ENCODE measurements at places on chromosomes 12 and 14. TPM values are rescaled to one million over a fixed set of nuclear protein-coding genes. Genes with fewer than 3 reads are reported as not detected.

GRCh38 chr14:58662759-58663158 is 25.0 kb downstream of the DACT1 start:
- no peak for DNase-seq

NYNRIN gene
- total RNA-seq: 49.0 TPM

GRCh38 chr12:80498059-80498728 is 54.2 kb downstream of the PTPRQ start:
- no peak for DNase-seq

- DNase-seq: no peak
Measured at GRCh38 chr12:104698871-104699270, 242.1 kb downstream of the CHST11 start.

KITLG gene
- 28.3 TPM for total RNA-seq

- no peak for DNase-seq
Measured at GRCh38 chr12:4293966-4294505, 20.5 kb downstream of the CCND2 start.

All from endothelial cell (in vitro differentiated cells).